ENCODE measurements at places on chromosomes 13 and 19.

DNA sequence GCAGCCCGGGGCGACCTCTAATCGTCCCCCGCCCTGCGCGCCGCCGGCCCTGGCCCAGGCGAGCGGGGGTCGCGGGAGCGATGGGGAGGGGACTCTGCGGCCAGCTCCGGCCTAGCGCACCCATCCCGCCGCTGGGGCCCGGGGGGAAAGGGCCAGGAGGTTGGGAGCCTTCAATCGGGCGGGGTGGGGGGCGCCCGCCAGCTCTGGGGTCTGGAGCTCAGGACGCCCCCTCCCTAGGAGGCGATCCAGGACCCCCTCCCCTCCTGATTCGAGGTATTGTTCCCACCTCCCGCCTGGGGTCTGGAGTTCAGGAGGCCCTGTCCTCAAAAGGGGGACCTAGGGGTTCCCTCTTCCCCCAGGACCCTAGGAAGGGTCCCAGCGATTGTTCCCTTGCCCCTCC, 430 bp downstream of the ZNF358 start:
- DNase-seq: no peak

GRCh38 chr19:30036154-30037129, 94.4 kb downstream of the URI1 start:
- no peak for DNase-seq

DNA sequence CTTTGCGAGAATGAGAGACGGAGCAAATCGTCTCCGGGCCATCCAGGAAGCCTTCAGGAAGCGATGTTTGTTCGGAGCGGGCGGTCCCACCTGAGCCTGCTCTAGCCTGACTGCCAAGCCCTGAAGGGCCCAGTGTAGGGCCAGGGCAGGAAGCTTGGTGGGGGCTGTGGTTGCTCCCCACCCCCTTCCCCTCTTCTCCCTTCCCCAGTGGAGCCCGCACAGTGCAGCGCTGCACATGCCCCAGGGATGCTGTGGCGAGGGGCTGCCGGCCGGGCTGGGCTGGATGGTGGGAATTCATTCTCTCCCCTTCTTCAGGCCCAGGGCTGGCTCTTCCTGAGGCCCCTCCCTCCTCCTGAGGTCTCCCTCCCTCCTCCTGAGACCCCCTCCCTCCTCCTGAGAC, 7.1 kb upstream of the GRTP1 start:
- no peak for DNase-seq

DNA sequence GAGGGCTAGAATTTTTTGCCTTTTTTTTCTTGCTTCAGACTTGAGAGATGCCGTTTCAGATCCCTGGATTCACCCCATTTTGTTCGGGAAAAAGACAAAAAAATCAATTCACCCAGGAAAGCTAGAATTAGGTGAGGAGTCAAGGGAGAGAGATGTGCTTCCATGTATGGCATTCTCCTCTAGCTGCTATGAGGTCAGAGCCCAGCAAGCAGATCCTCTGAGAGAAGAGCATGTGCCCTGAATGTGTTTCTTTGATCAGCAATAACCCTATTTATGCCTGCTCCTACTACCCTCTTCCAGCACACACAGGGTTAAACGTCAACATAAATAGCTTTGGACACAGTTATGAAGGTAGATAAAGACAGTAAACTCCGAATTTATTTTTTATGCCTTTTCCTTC, 53.6 kb downstream of the NDFIP2 start:
- no peak for DNase-seq

DNA sequence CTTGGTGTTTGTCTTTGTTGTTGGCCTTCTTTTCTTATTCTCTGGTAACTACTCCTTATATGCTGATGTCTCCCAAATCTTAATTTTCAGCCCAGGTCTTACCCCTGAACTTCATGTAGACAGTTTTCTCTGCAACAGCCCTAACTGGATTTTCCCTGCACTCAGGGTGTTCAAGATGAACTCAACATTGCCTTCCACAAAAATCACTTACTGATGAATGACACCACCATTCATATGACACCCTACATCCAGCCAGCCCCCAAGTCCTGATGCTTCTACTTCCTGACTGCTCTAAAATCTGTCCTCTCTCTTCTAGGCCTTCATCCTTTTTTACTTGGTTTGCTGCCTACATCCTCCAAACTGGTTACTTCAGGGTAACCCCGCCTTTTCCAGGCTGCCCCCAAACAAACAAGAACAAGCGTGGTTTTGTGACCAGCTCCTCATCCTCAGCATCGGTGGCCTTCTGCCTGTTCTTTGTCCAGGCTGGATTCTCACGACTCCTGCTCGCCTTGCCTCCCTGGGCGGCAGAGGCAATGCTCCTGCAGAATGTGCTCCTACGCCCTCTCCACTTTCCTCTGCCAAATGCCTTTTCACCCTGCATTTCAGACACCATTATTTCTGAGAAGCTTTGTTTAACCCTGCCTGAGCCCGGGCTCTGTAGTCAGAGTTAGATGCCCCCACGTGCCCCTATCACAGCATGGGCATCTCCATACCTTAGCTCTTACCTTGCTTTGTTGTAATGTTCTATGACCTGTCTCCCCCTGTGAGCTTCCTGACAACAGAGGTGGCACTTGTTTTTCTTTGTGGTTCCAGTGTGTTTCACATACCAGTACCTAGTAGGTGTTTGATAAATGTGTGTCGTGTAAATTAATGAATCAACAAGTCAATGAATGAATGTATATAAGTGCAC, 61.8 kb downstream of the WDFY2 start:
- no peak for DNase-seq

- no peak for DNase-seq
These were observed 466.7 kb downstream of the MYO16 start for GRCh38 chr13:109096101-109096500.

- DNase-seq: no peak
These were observed 20.4 kb upstream of the GNA15 start for GRCh38 chr19:3115411-3115810.

DNA sequence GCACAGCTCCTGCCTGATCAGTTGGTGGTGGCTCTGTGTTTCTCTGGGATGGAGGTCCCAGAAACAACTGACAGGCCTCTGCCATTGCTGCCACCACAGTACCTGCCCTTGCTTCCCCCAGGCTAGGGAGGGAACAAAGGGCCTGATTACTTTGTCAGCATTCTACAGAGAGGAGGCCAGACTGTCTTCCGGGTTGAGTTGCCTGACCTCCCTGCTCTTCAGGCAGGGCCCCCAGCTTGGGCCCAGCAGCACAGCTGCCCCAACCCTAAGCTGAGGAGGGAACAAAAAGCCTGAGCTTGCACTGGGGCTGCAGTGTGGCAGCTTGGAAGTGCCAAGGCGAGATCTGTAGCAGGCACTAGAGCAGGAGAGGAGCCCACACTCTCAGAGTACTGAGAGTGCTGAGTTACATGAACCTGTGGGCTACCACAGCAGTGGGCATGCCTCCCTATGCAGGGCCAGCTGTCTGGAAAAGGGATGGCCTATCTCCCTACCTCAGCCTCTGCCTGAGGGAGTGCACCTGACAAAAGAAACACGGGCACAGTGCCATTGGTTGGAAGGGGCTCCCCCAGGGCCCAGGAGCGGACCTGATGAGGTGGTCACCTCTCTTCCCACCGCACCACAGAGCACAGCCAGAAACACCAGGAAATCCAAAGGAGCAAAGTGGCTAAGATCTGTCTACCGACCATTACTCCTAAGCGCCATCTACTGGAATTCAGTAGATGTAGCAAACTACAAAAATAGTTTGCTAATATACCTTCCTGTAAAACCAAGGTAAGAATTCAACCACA, 24.4 kb downstream of the SLC25A15 start:
- DNase-seq: no peak

- no peak for DNase-seq
These were observed 194.0 kb upstream of the PCDH17 start for GRCh38 chr13:57437587-57437986.

DNA sequence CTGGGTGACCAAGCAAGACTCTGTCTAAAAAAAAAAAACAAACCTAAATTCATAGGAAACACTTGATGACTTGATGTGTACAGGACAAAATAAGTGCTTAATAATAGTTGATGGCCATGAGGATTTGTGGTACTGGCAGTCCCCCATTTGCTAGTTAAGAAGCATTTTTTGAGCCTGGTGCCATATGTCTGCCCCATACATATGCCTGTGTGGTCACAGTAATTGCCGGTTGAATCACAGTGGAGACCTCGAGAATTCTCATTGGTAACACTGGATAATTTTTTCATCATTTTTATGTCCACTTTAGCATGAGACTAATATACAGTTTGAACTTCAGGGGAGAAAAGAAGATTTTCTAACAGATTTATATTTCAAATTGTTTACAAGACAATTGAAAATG, 79.2 kb downstream of the LRCH1 start:
- DNase-seq: no peak

DNA sequence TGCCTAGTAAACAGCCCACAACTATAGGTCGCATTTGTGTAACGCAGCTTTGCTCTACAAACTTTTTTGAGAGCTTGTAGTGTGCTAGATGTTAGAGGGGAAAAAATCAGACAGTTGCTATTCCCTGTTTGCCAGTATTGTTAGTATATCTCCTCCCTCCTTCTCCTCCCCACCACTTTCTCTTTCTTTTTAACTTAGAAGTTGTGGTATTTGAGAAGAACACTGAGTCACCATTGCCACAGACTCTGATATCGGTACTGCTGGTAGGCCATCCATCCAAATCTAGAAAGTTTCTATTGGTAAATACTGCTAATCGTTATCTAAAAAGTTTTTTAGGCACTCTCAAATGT, 666 bp downstream of the POMP start:
- DNase-seq: no peak

DNA sequence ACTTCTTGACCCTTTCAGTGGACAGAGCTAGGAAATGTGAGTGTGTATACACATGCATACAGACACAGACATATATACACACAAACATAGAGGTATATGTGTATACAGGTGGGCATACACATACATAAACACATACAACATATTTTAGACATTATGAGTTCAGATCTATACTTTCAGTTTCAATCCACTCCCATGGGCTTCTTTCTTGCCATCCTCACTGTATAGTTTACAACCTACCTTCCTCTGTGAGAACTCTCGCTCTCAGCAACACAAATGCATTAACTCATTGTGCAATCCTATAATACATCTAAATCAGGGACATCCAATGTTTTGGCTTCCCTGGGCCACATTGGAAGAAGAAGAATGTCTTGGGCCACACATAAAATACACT, 21.2 kb upstream of the SCEL start:
- no peak for DNase-seq

DNA sequence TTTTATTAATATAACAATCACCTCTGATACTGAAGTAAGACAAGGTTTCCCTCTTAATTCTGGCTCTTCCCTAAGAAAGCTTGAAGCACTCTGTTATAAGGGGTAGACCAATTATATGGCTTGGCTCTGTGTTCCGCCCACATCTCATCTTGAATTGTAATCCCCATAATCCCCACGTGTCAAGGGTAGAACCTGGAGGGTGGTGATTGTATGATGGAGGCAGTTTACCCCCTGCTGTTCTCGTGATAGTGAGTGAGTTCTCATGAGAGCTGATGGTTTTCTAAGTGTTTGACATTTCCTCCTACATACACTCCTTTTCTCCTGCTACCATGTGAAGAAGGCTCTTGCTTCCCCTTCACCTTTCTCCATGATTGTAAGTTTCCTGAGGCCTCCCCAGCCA, 363.8 kb upstream of the PCDH20 start:
- DNase-seq: no peak

DNA sequence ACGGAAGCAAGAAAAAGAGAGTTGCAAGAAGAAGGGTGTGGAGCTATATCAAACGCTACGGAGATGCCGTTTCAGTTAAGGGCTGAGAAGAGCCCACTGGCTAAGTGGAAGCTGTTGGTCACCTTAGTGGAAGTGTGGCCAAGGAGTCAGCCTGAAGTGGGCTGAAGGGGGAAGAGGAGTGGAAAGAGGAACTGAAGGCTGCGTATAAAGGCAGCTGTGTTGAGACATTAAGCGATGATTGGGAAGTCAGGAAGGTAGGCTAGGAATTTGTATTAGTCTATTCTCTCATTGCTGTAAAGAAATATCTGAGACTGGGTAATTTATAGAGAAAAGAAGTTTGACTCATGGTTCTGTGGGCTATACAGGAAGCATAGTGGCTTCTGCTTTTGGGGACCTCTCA, 14.1 kb upstream of the FRY start:
- DNase-seq: no peak

- DNase-seq: peak; percentile 29
These were observed 7.1 kb downstream of the ARID3A start for GRCh38 chr19:932648-933552.

DNA sequence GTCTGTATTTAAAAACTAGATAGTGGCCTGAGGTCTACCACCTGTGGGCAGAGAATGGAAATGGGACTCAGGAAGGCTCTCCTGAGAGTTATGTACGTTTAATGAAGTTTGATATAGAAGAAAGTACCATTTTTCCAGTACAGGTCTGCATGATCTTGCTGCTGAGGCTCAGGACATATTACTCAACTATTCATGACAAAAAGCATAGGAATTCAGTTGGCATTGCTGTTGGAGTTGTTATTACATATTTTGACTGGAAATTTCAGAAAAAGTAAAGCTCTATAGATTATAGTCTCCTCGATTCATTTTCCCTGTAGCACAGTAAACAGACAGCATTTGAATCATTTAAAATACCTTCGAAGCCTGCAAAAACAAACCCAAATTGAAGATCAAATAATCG, 469.8 kb downstream of the DCT start:
- DNase-seq: no peak

GRCh38 chr13:112902101-112902651, 66.8 kb upstream of the MCF2L start:
- no peak for DNase-seq

GRCh38 chr19:42121036-42121621, 11.1 kb downstream of the POU2F2 start:
- no peak for DNase-seq

GRCh38 chr19:1626417-1627010, 21.3 kb upstream of the UQCR11 start:
- DNase-seq: no peak

DNA sequence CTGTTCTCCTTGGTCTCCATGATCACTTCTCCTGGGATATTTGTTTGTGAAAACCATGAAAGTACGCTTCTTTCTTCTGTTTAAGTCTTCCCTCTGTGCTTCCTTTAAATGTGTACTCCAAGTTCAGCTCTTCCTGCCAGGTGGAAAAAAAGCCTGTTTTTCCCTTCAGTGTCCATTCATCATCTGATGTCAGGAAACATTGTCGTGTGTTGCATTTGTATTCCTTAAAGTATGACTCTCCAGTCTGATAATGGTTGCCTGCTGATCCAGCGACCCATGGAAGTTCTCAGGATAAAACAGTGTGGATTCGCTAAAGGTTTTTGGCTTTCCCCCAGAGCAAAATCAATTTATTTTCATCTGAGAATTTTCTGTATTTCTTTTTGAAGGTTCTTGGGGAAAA, 22.3 kb downstream of the SACS start:
- no peak for DNase-seq

DNA sequence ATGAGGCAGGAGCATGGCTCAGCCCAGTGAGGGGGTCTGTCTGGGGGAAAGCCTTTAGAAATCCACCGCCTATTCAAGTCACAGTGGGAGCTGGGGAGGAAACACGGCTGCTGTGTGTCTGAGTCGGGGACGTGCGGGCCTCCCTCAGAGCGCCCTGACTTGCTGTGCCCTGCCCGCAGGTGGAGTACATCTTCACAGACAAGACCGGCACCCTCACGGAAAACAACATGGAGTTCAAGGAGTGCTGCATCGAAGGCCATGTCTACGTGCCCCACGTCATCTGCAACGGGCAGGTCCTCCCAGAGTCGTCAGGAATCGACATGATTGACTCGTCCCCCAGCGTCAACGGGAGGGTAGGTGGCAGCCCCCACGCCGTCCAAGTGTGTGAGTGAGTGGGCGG, 137.8 kb upstream of the MCF2L start:
- no peak for DNase-seq
